ENCODE measurements at places on chromosomes 6 and 20.

DNA sequence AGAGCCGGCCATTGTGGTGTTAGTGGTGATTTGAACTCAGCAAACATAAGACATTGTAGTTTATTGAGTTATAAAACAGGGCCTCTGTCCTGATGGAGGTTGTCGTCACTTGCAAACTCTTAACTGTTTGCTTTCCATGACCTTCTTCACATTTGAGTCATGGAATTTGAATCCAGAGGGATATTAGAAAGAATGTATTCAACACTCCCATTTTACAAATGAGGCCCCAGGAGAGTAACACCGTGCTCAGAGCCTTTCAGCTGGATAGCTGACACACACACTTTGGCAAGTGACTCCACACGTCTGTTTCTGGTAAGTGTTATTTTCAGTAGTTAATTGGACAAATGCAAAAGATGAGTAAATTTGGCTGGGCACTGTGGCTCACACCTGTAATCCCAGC, 72.4 kb upstream of the XRN2 start:
- DNase-seq = no peak

- no peak for DNase-seq
These were observed 108.0 kb downstream of the ADGRG6 start for GRCh38 chr6:142409794-142410193.

GRCh38 chr6:162580619-162581018, 146.9 kb downstream of the PRKN start:
- no peak for DNase-seq

GRCh38 chr20:45813006-45813340, 529 bp downstream of the UBE2C start:
- no peak for DNase-seq

GRCh38 chr6:108744244-108744972, 103.8 kb upstream of the ARMC2 start:
- no peak for DNase-seq

DNA sequence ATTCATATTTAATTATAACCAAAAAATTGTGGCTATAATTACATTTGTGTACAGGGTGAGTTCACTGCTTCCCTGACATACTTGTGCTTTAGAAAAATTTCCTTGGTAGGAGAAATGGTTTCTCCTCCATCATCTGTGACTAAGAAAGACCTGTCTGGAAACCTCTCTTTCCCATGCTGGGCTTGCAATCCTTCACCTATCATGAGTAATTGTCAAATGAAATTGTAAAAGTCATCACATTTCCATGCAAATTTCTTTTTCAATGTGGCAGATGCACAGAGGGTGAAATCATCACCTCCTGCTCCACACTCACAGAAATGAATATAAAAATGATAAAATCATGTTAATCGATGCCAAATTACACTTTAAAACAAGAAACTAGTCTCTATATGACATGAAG, 1.5 kb upstream of the SIRPB1 start:
- DNase-seq = no peak

- DNase-seq = no peak
These were observed 200.6 kb downstream of the GMPR start for GRCh38 chr6:16438718-16439591.

DNA sequence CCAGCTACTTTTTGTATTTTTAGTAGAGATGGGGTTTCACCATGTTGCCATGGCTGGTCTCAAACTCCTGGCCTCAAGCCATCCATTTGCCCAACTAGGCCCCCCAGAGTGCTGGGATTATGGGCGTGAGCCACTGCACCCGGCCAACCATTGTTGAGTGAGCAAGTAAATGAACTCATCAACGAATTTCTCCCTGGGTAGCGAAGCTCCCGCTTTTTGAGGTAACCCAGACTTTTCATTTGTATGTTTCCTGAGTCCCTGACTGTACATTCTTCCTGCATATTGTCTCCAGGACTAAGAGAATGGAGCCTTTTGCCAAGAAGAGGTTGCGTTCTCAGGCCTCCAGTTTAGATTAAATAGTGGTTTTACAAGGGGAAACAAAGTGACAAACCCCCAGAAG, 36.4 kb downstream of the RIPOR3 start:
- no peak for DNase-seq

DNA sequence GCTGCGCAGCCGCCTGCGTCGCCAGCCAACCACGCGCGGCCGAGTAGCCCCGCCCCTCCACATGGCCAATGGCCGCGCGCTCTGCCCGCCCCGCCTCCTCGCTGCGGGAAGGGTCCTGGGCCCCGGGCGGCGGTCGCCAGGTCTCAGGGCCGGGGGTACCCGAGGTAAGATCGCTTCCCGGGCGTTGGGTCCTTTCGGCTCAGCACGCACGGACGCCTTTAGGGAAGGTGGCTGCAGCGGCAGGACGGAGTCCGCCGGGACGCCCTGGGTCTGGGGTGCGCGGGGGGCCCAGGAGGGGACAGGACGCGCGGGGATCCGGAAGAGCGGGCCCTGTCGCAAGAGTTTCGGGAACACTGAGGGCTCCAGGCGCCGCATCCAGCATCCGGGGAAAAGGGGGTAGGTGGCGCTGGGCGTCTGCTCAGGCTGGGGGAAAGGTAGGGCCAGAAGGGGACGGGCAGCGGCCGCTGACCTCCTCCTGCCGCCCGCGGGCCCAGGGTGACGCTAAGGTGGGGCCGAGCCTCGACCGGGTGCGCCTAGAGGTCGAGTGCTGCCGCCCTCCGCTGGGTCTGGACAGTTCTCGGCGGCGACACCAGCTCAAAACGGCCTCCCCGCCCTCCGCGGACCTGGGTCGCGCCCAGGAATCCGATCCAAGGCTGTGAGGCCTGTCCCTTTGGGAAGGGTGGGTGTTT, at the start of gene MAVS:
MAVS (plus strand) TSS at position 95 of the 689 bp plus-strand sequence. CDS start 7,791 bp downstream, outside the sequence.
- peak; percentile 76 for DNase-seq

DNA sequence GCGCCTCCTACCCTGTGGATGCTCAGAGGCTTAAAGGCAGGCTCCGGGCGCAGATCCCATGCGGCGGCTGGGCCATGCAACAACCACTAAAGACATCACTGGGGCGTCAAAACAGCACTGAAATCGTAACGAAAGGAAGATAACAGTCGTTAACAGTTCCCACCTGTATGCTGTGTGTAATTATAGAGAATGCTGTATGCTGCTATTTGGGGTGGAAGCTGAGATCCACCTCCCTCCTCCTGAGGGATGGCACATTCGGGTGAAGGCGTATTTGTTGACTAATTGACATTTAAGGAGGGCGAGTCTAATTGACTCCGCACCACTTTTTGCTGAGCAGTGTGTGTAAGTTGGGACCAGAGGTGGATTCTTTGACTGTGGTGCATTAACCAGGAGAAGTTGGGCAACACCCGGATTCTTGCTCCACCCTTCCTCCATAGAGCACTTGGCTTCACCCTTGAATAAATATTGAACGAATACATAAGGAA, 687 bp downstream of the SLC35A1 start:
- DNase-seq = no peak

GRCh38 chr20:51936377-51936776, 134.1 kb upstream of the SALL4 start:
- no peak for DNase-seq

- DNase-seq = no peak
These were observed 42.0 kb downstream of the TGM2 start for GRCh38 chr20:38123021-38123587.

DNA sequence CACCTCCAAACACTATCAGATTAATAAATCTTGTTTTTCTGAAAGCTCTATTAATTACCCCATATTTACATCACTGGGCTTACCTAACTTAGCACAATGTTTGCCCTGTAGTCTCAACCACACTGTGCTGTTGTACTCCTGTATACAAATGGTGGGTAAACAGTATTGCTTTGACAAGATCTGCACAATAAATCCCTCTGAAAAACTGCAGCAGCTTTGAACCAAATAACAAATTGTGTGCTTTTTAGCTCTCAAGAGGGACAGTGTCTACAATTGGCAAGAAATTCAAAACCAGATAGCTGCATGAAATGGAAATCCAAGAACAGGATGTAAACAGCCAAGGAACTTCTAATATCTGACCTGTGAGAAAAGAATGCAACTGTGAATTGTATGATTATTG, 10.4 kb downstream of the KIF6 start:
- DNase-seq = no peak

GRCh38 chr6:144723431-144723830, 438.3 kb downstream of the UTRN start:
- no peak for DNase-seq

DNA sequence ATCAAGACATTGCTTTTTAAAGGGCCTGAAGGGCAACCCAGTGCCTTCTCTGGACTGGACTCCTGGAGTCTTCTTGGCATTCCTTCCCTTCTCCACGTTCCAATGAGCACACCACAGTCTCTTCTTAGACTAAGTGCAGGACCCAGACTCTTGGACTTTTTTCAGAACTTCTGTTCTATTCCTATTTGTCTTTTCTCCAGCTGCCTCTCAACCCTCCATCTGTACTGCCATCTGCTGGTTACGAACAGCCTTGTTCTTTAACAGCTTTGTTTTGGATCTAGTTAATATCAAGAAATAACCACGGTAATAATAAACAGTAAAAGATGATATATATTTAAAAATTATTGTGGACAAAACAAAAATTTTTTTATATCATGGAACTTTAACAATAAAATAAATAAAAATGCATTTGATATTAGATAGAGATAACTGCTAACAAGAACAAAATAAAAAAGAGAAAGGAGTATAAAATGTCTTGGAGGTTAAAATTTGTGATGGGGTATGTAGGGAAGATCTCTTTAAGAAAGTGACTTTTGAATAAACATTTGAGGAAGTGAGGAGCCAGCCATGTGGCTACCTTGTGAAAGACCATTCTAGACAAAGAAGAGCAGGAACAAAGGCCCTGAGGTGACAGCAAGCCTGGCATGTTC, 105.1 kb upstream of the HCRTR2 start:
- no peak for DNase-seq

DNA sequence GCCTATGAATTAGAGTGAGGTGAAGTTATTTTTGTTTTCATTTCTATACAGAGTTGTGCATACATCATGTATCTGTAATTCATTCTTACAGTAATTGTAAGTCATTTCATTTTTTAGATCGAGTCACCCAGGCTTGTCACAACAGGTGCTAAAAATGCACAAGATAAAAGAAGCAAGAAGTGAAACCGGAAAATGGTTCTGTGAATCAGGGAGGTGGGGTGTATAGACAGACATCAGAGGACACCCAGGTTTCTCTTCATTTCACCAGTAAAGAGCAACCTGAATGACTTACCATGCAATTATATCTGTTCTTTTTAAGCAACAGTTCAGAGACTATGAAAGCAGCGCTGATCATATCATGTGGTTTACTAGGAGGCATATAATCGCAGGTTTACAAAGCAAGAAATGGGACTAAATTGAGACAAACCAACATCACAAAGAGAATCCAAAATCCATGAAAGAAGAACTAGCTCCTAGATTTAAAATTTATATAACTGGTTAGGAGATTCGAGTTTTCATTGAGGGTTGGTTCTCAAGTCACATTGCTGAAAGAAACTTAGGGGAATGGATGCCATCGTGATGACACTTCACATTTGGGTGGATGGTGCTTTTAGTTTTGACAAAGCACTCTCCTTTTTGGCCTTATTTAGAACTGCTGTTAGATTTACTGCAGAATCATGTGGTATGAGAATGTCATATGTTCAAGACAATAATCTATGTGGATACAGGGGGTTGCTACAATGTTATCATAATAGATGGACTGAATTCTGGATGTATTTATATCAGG, 27.9 kb upstream of the TBC1D7 start:
- no peak for DNase-seq

- DNase-seq = no peak
These were observed 3.7 kb upstream of the SPDEF start for GRCh38 chr6:34559651-34560365.

Data from activated CD4-positive, alpha-beta T cell treated with anti-CD3 and anti-CD28 coated beads for 1 hour (primary cell).